ENCODE measurements at places on chromosomes 4 and X.

DNA sequence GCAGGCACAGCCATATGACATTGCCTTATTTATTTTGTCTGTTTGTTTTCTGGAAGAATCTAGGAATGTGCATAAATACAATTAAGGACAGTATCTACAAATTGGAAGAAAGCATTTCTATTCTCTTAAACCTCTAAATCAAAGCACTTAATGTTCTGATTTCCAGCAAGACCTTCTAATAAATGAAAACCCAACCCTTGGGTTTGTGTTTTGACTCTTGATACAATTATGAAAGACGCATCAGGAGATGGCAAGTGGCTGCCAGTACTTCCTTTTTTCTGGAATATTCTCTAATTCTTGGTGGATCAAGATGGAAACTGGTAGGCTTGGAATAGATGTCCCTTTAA lies 437 bp upstream of the CPE start:
- DNase-seq = peak; percentile 7

DNA sequence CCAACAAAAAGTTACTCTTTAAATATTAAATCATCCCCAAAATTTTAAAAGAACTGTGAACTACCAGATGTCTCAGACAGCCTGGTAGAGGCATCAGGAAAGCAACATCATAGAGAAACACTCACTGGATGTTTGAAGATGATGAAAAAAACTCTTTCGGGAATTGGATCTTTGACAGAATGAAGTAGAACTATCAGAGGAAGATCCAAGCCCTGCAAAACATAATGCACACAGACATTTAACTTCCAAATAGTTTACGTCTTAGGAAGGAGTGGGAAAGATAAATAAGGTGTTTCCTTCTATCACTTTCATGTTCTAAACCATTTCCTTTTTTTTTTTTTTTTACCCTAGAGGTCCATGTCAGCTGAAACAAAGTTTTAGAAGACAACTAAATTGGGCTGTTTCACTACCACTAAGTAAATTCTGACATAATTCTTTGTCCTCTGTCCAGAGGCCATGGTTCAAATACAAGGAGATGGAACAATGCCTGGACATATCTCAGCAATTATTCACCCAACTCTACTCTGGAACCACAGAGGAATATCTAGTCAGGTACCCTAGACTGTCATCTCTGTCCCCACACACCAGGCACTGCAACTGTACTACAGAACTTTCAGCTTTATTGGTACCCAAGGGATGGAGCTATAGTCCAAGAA lies 217.7 kb upstream of the INTU start:
- no peak for DNase-seq

DNA sequence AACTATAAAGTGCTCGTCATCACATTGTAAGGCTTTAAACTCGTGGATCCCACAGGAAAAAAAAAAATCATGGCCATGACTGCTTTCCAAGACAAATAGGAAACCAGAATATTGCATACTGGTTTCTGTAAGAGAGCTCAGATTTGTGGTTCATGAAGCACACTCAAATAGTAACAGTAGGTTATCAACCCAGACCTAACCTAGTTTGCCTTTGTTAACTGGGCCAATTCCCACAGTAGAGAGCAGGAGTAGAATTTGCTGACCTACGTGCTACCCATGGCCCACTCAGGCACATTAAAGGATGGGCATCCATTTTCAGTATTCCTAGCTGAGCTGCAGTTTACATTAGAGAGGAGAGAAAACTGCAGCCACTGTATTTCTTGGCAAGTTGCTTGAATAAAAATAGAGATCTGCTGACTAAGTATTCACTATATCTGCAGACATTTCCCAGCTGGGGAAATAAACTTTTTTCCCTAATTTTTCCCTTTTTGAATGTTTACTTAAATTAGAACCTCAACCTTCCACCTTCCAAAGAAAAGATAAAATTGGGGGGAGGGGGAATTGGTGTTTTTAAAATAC lies 218.5 kb downstream of the SPANXN3 start:
- DNase-seq = no peak

- DNase-seq = no peak
Measured at GRCh38 chrX:20654596-20655106, 387.9 kb upstream of the RPS6KA3 start.

DNA sequence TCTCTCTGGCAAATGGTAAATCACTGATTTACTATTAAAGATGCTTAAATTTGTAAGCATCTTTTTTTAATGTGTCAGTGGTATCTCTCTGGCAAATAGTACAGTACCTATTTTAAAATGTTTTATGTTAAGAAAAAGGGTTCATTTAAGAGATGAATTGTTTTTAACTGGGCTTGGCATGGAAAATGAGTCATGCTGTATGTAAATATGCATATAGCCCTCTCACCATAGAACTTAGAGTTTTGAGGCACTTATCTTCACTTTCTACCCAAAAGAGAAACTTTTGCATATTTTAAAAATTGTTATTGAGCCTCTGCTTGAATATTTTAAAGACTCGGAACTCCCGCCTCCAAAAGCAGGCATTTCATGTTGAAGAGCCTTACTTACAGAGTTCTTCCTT lies 37.9 kb downstream of the KLHL34 start:
- DNase-seq = no peak

GRCh38 chr4:145626623-145626982 lies 7.4 kb downstream of the MMAA start:
- DNase-seq = no peak

GRCh38 chr4:29304595-29304994 lies 1415.6 kb upstream of the PCDH7 start:
- no peak for DNase-seq

GRCh38 chrX:41445171-41445570 lies 2.0 kb upstream of the NYX start:
- DNase-seq = peak; percentile 26

GRCh38 chr4:28883211-28883610 lies 1837.0 kb upstream of the PCDH7 start:
- no peak for DNase-seq

GRCh38 chrX:74492720-74493201 lies 71.5 kb downstream of the SLC16A2 start:
- DNase-seq = no peak

- no peak for DNase-seq
Measured at GRCh38 chr4:34953145-34953799, 1291.0 kb downstream of the ARAP2 start.

- DNase-seq = no peak
Measured at GRCh38 chr4:125985856-125986255, 671.1 kb downstream of the FAT4 start.

- no peak for DNase-seq
Measured at GRCh38 chr4:38189445-38189844, 229.2 kb downstream of the PTTG2 start.

GRCh38 chrX:65045001-65045400 lies 68.8 kb upstream of the ZC4H2 start:
- no peak for DNase-seq

DNA sequence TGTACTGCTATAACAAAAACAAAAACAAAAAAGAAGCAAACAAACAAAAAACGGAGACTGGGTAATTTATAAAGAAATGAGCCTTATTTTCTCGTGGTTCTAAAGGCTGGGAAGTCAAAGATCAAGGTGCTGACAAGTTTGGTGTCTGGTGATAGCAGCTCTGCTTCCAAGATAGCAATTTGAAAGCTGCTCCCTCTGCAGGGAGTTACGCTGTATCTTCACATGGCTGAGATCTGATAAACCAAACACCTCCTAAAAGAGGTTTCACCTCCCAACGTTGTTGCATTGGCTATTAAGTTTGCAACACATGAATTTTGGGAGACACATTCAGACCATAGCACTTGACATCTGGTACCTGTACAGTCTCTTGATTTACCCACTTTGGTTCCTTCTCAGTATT lies 854.2 kb downstream of the CENPC start:
- DNase-seq = no peak

DNA sequence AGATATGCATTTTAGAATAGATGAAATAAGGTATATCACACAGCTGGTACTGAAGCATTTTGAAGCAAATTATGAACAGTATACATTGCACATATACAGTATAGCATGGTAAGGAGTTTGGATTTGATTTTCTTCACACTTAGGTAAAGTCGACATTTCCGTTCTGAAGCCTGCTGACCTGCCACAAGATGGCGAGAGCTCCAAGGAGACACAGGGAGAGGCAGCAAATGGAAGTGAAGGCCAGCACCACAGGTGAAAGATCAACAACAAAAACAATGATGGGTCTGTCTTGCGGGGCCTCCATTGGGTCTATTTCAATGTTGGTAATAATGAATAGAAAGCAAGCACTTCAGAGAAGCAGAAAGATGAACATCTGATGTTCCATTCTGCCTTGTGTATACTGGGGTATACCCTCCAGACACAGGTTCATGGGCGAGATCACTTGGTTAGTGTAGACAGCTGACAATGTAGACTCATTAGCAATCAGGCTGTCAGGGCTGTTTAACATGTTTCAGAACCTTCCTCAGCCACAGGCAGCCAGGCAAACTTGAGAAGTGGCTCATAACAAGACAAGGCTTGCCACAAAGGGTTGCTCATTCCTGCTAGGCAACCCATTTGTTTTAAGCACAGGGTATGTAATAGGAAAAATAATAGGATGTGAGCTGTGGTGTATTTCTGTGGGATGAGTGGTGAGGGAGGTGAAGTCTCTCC lies 21.4 kb upstream of the NOX1 start:
- peak; percentile 18 for DNase-seq

DNA sequence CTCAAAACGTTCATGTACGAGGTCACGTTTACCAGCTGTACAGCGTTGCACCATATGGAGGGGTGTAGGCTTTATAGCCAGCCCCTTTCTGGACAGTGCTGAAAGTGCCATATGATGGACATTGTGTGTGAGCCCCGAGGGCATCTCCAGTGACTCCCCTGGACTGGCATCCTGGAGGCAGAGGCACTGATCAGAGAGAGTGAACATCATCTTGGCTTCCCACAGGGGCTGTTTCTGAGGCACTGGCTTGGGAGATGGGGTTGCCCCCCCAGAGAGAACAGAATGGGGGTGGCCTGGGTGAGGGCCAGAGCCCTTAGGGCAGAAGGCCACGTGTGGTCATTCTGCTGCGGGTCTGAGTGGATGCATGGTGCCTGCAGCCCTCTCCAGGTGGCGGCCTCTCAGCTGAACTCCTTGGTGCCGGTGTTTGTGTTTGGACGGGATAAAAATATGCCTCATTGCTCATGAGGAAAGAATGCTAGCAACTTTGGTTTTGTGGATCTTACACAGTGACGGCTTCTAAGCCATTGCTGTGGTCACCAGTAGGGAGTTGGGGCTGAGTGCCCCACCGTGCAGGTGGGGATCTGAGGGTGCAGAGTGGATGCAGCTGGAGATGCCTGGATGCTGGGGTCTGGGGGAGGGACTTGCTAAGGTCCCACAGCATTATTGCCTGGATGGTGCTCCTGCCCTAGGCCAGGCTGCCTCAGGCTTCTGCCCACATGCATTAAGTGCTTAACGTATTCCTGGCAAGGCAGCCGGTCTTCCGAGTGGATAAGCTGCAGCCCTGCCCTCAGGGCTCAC lies 3.4 kb downstream of the WFS1 start:
- DNase-seq = no peak

GRCh38 chr4:56999751-57000150 lies 21.1 kb downstream of the POLR2B start:
- no peak for DNase-seq

GRCh38 chrX:133497356-133497755 lies 82.1 kb upstream of the GPC4 start:
- DNase-seq = no peak

- DNase-seq = no peak
Measured at GRCh38 chrX:96971812-96972211, 88.1 kb downstream of the RPA4 start.

- no peak for DNase-seq
Measured at GRCh38 chr4:71907782-71908181, 123.9 kb upstream of the GC start.

- DNase-seq = no peak
Measured at GRCh38 chr4:52869196-52869595, 7.1 kb downstream of the RASL11B start.

- DNase-seq = no peak
Measured at GRCh38 chrX:46569621-46570020, 3.9 kb upstream of the CHST7 start.

GRCh38 chr4:8272472-8273428 lies 3.2 kb downstream of the HTRA3 start:
- DNase-seq = no peak

GRCh38 chr4:71713611-71714203 lies 70.2 kb downstream of the GC start:
- DNase-seq = peak; percentile 13

DNA sequence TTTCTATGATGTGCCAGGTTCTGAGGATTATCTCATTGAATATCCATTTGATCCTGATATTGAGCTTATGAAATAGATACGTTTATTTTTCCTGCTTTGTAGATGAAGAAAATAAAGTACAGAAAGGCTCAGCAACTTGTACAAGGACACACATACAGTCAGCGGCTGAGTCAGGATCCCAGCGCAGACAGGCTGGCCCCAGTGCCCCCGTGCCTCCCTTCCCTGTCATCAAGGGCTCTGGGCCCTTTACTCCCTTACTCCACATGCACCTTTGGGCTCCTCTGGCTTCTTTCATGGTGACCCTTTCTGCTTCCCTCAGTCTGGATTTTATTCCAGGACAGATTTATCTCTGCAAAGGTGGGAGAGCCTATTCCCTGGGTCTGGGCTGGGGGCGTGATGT lies 12.8 kb downstream of the RASL11B start:
- no peak for DNase-seq

GRCh38 chr4:18056030-18056429 lies 34.5 kb upstream of the LCORL start:
- no peak for DNase-seq

DNA sequence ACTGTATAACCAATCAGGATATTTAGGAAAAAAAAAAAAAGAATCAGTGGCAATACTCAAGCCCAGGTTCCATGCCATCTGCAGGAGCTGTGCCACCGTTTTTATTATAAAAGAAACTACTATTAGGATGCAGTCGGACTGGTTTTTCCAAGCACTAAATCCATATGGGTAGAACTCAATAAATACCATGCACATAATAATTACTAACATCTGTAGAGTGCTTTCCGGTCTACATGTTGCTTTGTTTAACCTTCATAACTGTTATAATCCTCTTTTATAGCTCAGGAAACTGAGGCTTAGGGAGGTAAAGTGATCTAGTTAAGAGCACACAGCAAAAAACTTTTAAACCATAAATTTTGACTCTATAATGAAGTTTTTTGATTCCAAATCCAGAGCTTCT lies 24.0 kb downstream of the ARSJ start:
- no peak for DNase-seq

DNA sequence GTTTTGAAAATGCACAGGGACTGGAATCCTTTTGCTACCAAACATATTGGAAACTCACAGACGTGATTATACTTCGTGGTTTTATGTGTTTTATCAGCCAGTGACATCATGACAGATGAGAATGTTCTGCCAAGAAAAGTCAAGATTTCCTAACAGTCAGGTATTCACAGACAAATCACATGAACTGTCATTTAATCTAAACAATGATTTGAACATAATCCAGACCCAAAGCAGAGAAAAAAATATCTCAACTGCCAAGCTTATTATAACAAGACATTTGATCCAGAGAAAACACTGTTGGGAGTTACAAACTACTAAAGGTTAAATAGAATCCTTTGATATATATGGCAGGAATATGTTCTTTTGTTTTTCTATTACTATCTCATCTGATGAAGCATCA lies 635.9 kb upstream of the FRG1 start:
- no peak for DNase-seq

Measured in GM20000 (cell line).